ENCODE measurements at places on chromosomes 7 and 10.

DNA sequence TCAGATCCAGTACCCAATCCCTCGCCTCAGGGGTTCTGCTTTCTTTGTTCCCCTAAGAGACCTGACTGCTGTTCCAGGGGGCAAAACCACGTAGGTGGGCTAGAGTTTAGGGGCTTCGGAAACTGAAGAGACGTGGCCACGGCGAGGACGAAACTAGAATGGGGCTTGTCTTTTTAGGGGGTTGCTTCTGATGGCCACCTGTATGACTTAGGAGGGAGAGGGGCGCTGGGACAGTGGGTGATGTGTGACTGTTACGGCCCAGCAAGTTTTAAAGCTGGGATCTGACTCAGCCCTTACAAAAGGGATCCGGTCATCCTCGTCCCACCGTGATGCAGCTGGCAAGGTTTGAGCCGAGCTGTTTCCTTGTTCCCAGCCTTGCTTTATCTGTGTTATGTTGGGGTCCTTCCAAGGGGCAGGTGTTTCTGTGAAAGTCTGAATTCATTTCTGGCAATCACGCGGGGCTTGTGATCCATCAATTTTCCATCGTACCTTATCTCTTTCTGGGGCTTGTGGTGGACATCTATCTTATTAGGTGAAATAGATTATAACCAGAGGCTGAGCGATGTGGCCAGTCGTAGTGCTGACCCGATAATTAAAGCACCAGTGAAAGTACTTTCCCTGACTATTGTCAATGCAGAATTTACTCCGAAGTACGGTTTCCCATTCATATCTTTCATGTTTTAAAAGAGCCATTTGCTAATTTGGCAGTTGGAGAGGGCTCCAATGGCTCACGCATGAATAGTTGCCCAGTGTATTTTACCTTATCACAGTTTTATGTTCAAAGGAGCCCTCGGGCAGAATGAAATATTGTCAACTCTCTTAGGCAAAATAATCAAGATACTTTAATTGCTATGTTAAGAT, 830 bp downstream of the MET start:
- peak; percentile 54 for DNase-seq

GRCh38 chr10:131964298-131964697, 17.4 kb downstream of the BNIP3 start:
- no peak for DNase-seq

DNA sequence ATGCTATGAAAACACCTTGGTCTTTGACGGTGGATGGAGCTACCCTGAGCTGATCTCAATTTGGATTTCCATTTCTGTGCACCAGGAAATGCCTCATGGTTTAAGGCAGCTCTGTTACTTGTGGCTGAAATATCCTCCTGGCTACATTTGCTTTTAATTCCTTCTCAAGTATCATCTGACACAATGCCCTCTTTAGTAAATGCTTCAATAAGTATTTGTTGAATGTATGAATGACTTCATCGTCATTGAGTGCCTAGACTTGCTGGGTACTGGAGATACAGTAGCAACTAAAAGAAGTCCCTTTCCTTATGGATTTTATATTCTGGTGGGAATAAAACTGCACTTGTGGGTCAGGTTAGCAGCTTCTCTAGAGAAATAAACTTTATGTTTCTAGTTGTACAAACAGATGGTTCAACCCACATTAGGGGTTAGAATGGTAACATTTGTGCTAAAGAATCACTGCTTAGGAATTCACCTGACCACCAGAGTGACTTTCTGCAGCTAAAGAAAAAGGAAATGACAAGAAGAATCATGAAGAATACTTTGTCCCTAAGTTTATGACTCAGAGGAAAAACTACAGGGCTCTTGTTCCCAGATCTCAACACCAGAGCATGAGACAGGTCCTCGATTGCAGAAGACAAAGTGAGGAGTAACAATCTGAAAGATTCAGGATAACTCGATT, 21.8 kb upstream of the SMNDC1 start:
- DNase-seq = peak; percentile 80

GRCh38 chr10:45080331-45080730, 79.6 kb downstream of the ZNF22 start:
- no peak for DNase-seq

DNA sequence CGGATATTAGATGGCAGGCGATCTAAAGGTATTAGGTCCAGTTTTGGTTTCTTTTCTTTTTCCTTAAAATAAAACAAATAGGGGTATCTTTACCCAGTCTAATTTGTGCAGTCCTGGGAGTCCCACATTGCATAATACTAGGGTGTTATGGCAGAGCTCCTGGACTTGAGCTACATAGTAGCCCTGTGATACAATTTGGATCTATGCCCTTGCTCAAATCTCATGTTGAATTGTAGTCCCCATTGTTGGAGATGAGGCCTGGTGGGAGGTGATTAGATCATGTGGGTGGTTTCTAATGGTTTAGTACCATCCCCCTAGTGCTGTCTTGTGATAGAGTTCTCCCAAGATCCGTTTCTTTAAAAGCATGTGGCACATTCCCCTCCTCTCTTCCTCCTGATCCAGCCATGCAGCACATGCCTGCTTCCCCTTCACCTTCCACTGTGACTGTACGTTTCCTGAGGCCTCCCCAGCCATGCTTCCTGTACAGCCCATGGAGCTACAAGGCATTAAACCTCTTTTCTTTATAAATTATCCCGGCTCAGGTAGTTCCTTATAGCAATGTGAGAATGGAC, 141.9 kb downstream of the RPS24 start:
- no peak for DNase-seq

DNA sequence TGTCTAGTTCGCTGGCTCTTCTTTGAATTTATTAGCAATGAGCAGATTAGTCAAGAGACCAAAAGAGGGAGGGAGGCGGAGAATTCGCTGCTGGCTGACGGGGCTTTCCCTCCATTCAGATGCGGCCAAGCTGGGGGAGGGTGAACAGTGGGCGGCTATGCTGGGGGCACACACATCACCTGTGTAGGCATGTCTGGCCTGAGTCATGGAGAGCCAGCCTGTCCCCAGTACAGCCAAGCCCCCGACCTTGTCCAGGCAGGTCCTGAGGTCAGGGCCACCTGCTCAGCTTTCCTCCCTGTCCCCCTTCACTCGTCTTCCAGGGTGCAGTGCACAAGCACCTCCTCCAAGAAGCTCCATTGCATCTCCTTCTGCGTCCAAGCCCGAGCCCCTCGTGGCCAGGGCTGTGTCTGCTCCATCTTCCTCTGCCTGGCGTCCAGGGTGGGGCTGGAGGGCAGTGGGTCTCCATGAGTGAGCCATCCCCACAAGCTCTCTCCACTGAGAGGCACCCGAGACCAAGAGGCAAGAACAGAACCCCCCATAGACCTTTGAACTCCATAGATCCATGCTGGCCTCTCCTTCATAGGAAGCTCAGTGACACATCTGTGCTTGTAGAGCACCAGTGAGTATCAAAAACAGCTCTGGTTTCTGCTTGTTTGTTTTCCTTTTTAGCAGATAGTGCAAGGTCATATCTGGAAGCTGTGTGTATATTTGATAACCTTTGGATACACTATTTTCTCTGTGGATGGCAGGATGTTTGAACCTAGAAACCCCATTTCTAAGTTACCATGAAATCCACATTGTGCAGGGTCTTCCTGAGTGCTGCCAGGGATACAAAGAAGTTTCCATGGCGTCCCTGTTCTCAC, 1.9 kb upstream of the DEPP1 start:
- DNase-seq = peak; percentile 42

GRCh38 chr7:111960984-111961383, 245.2 kb downstream of the DOCK4 start:
- DNase-seq = no peak

- DNase-seq = no peak
These were observed 271.9 kb downstream of the ADARB2 start for GRCh38 chr10:1465418-1465911.

- peak; percentile 38 for DNase-seq
These were observed 280.5 kb downstream of the KIF20B start for GRCh38 chr10:89981891-89982290.

GRCh38 chr7:127865466-127865865, 165.8 kb downstream of the LRRC4 start:
- peak; percentile 83 for DNase-seq

- DNase-seq = no peak
These were observed 4.9 kb upstream of the YKT6 start for GRCh38 chr7:44195889-44196288.

GRCh38 chr7:36966636-36967035, 242.3 kb upstream of the AOAH start:
- no peak for DNase-seq

- DNase-seq = peak; percentile 90
These were observed 208.3 kb downstream of the PPP1R3A start for GRCh38 chr7:113710310-113711096.

- peak; percentile 64 for DNase-seq
These were observed 57.5 kb upstream of the CHCHD3 start for GRCh38 chr7:133139350-133139749.

DNA sequence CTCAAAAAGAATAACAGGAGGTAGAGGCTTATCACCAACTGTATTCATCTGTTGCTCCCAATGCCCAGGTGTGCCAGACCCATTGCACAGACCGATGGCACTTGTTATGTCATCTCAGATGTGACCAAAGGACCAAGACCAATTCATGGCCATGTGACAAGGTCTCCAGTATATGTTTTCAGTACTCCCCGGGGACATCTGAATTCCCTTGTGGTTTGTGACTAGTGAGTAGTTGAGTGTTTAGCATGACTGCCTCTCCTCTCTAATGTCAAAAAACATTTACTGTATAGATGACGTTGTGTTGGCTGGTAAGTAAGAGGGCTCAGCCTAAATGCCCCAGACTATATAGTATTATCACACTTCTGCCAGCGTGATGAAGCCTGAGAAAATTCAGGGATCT, 202.1 kb upstream of the SMIM30 start:
- no peak for DNase-seq

DNA sequence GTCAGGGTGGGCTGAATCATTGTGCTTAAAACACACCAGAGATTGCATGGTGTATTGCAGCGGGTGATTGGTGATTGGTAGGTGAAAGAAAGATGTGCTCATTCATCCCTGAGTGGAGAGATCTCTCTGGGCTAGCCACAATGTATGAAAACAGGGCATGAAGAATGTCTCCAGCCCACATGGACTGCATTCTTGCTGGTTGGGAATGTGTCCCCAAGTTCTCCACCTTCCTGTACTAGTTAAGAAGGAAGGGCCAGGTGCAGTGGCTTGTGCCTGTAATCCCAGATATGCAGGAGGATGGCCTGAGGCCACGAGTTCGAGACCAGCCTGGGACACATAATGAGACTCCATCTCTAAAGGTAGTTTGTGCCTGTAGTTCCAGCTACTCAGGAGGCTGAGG, 113.8 kb upstream of the LANCL2 start:
- DNase-seq = no peak

GRCh38 chr7:52992001-52992400, 43.4 kb upstream of the POM121L12 start:
- no peak for DNase-seq

GRCh38 chr7:39375047-39375873, 190.9 kb upstream of the YAE1 start:
- no peak for DNase-seq

DNA sequence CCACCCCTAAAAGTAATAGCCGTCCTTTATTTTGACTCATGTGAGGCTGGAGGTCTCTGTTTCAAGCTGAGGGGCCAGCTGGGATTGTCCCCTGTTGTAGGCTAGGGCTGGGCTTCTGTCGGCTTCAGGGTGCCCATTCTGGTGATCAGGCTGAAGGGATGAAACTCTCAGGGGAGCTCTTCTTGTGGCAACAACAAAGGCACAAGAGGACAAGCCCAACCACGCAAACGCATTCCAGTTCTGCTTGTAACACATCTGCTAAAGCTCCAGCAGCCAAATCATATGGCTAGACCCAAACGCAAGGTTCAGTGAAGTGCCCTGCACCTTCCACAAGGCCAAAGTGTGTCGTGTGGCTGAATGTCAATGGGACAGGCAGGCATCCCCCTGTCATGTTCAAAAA, 405.7 kb downstream of the INHBA start:
- no peak for DNase-seq

DNA sequence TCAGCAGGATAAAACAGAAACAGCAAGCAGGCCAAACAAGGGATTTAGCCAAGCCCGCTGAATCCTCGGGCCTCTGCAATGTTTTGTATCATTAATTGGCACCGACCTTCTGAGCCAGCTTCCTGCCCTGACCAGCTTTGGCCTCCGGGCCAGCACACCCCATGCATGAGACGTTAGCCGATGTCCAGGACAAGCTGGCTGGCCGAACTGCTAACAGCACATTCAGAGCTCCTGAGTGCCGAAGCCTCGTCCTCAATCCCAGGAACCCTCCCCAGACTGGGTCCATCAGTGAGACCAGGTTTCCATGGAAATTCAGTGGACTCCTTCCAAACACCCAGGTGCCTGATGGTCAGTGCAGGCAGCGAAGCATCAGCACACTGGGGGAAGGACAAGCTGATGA, 134.3 kb upstream of the PFKP start:
- no peak for DNase-seq

DNA sequence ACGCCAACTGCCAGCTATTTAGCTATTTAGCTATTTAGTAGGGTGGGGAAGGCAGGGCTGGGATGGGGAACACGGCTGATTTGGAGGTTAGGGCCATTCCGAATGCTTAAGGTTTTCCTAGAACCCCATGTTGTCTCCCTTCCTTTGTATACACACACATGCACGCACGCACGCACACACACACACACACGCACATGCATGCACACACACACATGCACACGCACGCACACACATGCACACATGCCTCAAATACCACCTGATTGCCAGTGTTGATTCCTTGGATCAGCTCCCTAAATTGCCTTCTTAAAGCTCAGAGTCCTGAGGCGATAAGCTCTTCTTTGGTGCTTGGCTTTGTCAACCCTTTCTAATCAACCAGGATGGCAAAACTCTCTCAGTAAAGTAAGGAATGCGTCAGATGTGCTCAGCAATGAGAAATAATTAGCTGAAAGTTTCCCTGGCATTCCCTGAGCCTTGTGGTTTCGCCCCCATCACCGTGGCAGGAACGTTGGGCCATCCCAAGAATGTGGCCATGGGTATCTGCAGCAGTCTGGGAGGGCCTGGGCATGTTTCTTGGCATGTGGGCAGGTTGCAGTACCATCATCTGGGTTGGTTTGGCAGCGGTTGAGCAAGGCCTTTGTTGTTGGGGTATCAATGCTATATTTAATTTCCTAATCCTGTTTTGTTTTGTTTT, 305.6 kb downstream of the LRMDA start:
- no peak for DNase-seq

- no peak for DNase-seq
These were observed 22.3 kb downstream of the SCART1 start for GRCh38 chr10:133475821-133476640.

DNA sequence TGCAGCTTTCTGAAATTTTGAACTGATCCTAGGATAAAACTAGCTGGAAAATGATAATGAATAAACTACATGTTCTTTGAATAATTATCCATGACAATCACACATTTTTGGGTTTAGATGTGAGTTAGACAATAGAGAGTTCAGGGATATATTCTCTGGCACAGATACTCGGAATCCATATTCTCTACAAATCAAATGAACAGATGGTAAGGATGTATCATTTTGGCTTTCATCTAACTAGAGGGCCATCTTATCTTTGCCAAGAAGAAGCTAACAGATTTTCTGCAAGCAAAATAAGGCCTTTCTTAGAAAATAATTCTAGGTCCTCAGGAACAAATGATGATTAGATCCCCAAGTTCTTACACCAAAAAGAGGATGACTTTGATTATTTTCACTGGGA, 355.9 kb upstream of the C7orf33 start:
- DNase-seq = no peak

Measured in iris pigment epithelial cell (primary cell).